ENCODE measurements at places on chromosomes 7 and 10.

GRCh38 chr10:33716501-33717267 is 382.2 kb upstream of the NRP1 start:
- DNase-seq = no peak

GRCh38 chr10:36038316-36038955 is 396.3 kb upstream of the FZD8 start:
- no peak for DNase-seq

DNA sequence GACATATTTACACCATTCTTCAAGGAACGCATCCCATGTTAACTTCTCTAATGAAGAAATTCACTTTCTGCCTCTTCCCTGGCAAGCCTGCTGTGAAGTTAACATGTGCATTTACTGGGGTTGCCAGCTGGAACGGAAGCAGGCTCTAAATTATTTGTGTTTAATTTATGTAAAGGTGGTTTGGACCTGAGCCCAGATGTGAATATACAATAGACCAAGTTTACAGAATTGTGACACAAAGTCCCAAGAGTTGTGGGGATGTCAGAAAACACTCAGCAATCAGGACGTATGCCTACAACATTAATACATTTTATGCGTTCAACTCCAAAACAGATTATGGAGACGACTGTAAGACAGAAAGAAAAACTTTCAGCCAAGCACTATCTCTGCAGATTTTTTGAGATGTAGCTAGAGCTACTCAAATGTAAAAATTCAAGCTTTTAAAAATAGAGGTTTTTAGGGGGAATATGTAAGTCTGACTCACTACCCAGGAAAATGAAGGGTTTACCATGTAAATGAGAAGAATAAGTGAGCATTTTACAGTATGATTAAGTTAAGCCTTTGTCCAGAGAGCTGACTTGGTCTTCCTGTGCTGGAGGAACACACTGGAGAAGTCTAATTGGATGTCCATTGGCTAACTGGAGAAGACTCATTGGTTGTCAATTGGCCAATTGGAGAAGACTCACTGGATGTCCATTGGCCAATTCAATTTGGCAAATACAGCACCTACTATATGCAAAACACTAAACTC is 19.5 kb downstream of the NRP1 start:
- no peak for DNase-seq

DNA sequence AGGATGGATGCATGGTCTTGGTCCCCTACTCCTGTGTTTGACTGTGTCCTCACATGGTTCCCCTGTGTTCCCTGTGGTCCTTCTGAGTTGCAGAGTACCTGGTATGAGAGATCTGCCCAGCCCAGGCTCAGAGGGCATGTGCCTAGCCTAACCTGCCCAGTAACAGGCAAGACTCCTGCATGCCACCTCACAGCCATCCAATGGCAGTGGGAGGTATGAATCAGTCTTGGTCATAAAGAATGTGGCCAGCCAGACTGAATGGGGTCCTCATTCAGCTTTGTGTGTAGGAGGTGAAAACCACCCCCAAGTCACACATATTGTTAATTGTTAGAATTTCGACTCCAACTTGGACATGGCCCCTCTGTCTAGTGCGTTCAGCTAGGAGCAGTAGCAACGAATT is 17.2 kb upstream of the GPR158 start:
- DNase-seq = no peak

DNA sequence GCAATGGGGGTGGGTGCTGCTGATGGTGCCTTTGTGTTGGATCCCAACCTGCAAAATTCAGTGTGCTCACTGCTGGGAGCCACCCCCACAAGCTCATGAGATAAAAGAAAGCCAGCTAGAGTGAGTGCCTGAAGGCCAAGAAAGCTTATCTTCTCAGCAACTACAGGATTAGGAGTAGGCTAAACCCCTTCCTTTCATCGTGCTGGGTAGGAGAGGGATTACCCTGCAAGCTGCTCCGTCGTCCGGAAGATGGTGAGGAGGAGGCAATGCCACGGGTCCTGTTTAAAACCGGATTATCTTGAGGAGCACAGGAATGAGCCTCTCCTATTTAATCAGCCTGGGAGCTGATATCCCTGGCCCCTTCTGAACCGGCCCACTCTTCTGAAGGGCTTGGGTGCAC is 258.0 kb downstream of the GALNT17 start:
- DNase-seq = no peak

GRCh38 chr7:123539871-123540270 is 5.5 kb upstream of the IQUB start:
- DNase-seq = no peak

DNA sequence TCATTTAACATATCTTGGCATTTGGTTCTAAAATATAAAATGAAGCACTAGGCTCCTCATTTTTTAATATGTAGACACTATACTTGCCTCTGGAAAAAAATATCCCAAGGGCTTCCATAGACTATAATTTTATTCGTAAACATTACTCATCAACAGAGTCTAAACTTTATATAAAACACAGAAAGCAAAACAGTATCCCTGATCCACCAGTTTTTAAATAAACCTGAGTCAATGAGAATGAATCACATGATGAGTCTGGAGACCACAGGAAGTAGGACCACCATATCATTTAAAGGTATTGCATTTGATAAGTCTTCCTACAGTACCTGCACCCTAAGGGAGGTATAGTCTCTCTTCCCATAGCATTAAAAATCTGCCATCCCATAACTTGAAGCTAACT is 228.0 kb downstream of the DGKI start:
- no peak for DNase-seq

DNA sequence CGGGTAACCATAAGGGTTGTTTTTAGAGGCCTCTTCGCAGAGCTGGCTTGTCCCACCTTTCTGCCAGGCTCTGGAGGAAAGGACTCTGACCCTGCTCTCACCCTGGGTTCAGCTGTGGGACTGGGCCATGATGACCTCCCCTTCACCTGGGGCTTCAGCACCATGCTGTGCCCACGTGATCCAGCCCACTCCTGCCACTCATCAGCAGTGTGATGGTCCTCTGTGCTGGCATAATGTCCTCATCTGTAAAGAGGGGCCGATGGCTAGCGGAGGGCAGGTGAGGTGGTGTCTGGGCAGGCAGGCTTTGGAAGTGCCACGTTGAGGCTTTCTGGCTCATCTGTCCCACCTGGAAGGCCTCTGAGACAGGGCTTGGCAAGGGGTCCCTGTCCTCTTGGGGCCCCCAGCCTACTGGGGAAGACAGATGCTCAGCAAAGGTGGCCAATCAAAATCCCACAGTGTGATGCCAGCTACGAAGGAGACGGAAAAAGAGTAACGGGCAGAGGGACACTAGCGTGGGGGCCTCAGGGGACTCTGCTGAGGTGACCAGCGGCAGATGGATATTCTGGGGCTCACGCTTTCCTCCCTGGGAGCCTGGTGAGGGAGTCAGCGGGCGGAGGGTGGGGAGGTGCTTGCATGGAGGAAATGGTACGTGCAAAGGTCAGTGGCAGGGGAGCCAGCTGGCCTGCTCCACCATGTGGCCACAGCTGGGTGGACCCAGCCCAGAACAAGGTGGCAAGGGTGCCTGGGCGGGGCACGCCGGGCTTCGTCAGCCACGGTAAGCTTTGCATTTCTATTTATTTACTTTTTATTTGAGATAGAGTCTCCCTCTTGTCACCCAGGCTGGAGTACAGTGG is 5.4 kb downstream of the LRWD1 start:
- no peak for DNase-seq

Data from NK-92 treated with Interleukin-12 subunit alpha and Interleukin-12 subunit beta, amount 100 ng/mL, for 24 hours (cell line).